ENCODE measurements at places on chromosomes 1 and 21.
A peak's percentile ranks its signal among the peaks of the same experiment; 100 is the strongest.

DNA sequence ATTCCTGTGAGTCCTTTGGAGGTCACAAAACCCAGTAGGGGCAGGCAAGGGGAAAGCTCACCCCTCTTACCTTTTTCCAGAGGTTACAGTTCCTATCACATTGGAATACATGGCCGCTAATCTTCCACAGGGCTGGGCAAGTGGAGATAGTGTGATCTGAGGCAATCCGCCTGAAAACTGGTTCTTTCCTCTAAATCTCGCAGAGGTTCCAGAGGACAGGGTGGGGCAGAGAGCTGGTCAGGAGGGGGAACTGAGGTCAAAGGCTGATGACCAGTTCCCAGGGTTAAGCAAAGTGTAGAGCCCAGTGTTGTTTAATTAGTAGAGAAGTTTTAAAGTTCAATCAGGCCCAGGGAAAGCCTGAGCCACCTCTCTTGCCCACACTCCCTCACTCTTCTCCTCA is at the start of gene SERPINC1:
Gene SERPINC1, minus strand, starts transcription at position 179 of the 400 bp plus-strand sequence. Its CDS starts 68 bp downstream, at position 111.
- DNase-seq = no peak

GRCh38 chr1:32988665-32989064 is 24.1 kb upstream of the RNF19B start:
- DNase-seq = peak; percentile 42

DNA sequence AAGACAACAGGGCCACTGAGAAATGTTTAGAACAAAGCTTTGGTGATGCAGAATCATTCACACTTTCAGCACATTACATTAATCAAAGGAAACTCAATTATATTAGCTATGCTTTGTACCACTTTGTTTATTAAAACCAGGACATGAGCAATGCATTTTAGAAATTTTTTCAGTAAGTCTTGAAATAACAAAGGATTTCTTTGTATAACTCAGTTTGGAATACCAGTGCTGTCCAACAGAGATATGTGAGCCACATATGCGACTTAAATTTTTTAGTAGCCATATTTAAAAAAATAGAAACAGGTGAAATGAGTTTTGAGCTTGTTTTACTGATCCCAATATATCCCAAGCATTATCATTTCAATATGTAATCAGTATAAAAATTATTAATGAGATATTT is 18.8 kb upstream of the F3 start:
- no peak for DNase-seq

GRCh38 chr1:45687754-45688740 is at the start of gene TMEM69:
Gene TMEM69 (plus strand): TSS chr1:45688181. CDS start chr1:45691069, 2,888 bp downstream.
- peak; percentile 64 for DNase-seq

GRCh38 chr1:20405893-20406604 is 80.0 kb downstream of the CAMK2N1 start:
- DNase-seq = no peak

DNA sequence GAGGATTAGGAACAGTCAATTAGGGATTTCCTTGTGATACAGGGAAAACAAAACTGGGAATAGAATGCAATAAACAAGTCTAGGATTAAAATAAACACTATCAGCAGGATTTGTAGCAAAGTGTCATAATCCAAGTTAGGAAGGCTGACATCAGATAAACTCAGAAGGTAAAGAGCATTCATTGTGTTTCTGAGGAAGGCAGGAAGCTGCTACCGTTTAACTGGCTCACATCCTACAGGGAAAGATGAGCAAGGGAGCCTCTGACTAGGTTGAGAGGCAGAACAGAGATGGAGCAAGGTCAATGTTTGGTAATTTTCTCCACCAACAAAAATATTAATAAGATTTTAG is 124.7 kb downstream of the POU2F1 start:
- DNase-seq = no peak

- no peak for DNase-seq
These were observed 52.2 kb downstream of the STX6 start for GRCh38 chr1:180970333-180971079.

GRCh38 chr1:101295209-101295608 is 58.4 kb downstream of the S1PR1 start:
- no peak for DNase-seq

- no peak for DNase-seq
These were observed 230.1 kb upstream of the JUN start for GRCh38 chr1:59013928-59014279.

Measured in amniotic stem cell (primary cell).